Activated CD4-positive, alpha-beta T cell treated with anti-CD3 and anti-CD28 coated beads, Interleukin-2, amount 10 ng/mL, durations not matched to agents 24 days and 14 days (primary cell): ENCODE measurements at places on chromosomes 16 and 17. TPM values are rescaled to one million over a fixed set of nuclear protein-coding genes. Genes with fewer than 3 reads are reported as not detected.

DNA sequence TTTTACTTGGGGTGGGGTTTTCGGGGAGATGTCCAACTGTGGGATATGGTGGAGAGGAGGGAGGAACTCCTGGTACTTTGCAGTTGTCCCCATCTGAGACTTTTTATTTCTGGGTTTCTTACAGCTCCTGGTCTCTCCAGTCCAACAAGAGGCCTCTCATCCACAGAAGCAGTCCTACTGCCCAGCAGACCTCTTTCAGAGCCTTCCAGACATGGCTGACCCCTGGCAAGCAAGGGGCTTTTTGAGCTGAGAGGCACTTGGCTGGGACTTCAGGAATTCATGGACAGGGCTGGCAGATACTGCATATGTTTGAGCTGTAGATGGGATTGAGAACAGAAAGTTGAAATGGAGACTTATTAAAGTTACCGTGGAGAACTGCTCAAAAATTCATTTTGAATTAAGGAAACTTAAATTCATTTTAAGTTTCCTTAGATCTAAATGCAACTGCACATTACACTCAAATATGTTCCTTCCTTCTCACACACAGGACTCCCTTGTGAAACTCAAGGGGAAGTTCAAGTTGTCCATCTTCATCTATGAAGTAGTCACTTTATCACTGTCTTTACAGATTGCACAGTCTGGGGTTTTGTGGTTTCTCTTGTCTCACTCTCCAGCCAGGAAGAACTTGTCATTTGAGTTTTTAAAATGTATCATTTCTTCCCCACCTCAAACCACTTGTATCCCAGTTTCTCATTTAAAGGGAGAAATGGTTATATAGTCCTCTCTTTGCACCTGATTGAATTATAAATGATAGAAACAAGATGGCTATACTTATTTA lies 1.1 kb downstream of the LASP1NB start:
- H3K4me3 ChIP-seq, result no peak overlapping the region
- H3K27me3 ChIP-seq, result peaks cover 2% of the 10 kb centered on the region
- peak; percentile 67 for DNase-seq
- peaks cover 7% of the 10 kb centered on the region for H3K36me3 ChIP-seq
- peak overlapping the region; percentile 52 for H3K27ac ChIP-seq

DNA sequence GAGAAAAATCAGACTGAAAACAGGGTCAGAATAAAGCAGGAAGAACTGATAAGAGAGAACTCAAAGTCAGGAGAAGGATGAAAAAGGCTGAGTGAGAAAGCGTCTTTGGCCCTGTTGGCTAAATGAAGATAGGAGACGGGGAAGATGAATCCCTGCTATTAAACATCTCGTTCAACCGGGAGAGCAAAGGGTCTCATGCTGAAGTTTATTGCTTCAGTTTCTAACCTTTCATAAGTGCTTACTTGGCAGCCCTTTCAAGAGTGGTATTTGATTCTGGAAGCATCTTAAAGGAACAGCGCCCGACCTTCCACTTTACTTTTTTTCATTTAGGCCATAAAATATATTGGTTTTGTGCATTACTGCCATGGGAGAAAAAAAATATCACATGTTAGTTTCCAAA lies 288.3 kb upstream of the RBFOX1 start:
- DNase-seq, result no peak
- H3K27me3 ChIP-seq, result no peaks in the 10 kb centered on the region
- no peak overlapping the region for H3K27ac ChIP-seq
- H3K4me3 ChIP-seq, result no peak overlapping the region
- no peaks in the 10 kb centered on the region for H3K36me3 ChIP-seq
- H3K4me1 ChIP-seq, result no peaks in the 10 kb centered on the region

DNA sequence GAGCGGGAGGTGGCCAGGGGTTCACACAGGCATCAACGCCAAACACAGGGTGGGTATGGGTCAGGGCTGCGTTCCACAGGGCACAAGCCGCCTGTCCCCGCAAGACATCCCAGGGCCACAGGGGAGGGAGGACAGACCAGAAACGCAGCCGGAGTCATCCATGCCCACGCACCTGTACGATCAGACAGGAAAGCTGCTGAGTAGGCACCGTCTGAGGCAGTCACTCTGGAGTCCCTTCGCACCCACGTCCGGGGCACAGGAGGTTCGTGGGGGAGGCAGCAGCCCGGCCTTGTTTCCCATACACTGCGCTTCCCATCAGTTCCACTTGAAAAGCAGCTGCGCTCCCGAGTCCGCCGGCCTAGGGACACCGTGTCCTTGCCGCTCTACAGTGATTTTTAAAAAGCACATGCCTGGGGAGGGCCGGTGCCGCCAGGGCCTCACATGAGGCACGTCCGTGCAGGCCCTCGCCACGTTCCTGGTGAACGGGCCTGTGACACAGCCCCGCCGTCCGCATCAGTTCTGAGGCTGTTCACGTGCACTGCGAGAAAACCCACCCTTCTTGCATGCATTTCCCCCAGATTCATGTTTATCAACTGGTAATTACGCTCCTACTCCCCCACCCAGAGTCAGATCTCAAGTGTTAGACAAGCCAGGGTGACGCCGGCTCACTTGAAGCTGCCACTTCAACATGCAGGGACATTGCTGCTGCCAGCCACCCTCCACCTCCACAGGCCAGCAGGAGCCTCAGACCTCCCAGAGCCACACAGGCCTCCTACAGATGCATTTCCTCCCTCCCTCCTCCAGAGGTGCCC lies 34.8 kb downstream of the WDR45B start:
- peak overlapping the region; percentile 29 for H3K27ac ChIP-seq
- H3K27me3 ChIP-seq, result no peaks in the 10 kb centered on the region
- no peak overlapping the region for H3K4me3 ChIP-seq

DNA sequence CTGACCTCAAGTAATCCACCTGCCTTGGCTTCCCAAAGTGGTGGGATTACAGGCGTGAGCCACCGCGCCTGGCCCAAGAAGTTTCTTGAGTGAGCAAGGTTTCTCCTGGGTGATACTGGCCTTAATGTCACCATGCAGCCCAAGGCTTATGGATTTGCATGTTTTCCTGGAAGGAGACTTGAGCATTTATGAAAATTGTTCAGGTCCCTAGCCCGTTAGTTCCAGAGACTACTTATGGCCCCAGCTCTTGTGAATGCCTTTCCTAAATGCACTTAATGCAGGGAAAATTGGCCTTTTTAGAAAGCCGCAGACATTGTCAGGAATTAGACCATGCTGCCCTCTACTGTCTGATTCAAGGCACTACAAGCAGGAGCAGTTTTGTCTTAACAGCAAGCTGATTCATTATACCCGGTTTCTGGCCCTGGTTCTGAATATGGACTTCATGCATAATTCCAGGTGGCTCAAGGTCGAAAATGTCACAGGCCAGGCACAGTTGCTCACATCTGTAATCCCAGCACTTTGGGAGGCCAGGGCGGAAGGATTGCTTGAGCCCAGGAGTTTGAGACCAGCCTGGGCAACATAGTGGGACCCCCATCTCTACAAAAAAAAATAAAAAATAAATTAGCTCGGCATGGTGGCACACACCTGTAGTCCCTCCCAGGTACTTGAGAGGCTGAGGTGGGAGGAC lies 91.3 kb downstream of the SNX29 start:
- peaks cover 4% of the 10 kb centered on the region for H3K36me3 ChIP-seq
- H3K4me3 ChIP-seq, result no peak overlapping the region
- H3K27ac ChIP-seq, result no peak overlapping the region
- H3K27me3 ChIP-seq, result no peaks in the 10 kb centered on the region
- peak; percentile 89 for DNase-seq

ACSM3 gene
- 2.7 and 3.5 TPM in 2 replicates for total RNA-seq

OR3A3 gene
- total RNA-seq, result not detected in 2 replicates

- H3K27me3 ChIP-seq, result peaks cover 9% of the 10 kb centered on the region
- DNase-seq, result peak; percentile 93
- H3K4me1 ChIP-seq, result peaks cover 24% of the 10 kb centered on the region
- peak within 1 kb of the TSS; percentile 94 for H3K4me3 ChIP-seq
- peak within 1 kb of the TSS; percentile 85 for H3K27ac ChIP-seq
- H3K36me3 ChIP-seq, result peaks cover 2% of the 10 kb centered on the region
Observed at GRCh38 chr17:42659079-42659931, at the start of gene TUBG2. TUBG2 (plus strand) TSS chr17:42659284; CDS start chr17:42659504, 220 bp downstream.

DNA sequence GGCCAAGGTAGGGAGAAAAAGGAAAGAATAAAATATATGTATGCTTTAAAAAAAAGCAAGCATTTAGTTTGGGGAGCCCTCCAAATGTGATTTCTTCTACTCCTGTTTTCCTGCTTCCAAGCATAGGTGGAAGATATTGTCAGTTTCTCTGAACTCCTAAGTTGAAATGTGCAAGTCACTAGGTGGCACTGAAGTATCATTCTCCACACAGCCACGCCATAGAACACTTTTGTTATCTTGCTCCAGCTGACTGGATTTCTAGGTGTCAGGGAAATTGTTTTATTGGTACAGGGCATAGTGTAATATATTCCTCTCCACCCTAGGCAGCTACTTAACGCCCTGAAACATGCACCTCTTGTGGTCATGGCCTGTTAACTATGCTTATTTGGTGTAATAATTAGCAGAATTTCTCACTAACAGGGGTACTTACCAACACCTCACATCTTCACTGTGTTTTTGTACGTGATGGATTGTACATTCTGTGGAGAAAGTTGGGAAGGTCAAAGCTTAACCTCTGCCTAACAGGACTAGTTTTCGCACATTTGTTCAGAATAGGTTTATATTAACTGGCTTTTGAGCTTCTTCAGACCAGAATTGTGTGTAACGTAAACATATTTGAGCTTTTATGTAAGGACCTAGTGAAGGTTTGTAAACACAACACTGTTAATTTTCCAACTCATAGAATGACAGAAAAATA lies 69.3 kb downstream of the FTO start:
- H3K36me3 ChIP-seq, result no peaks in the 10 kb centered on the region
- no peak overlapping the region for H3K4me3 ChIP-seq
- H3K4me1 ChIP-seq, result peaks cover 21% of the 10 kb centered on the region

NLRC5 gene
- 208 and 214 TPM in 2 replicates for total RNA-seq

OR1F1 gene
- total RNA-seq, result not detected in 2 replicates

COX6A2 gene
- not detected in 2 replicates for total RNA-seq

DNA sequence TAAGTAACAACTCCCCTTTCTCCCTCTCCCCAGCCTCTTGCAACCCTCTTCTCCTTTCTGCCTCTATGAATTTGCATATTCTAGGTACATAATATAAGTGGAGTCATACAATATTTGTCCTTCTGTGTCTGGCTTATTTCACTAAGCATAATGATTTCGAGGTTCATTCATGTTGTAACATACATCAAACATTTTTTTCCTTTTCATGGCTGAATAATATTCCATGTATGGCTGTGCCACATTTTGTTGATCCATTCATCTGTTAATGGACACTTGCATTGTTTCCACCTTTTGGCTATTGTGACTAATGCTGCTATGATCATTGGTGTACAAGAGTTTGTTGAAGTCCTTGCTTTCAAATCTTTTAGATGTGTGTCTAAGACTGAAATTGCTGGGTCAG lies 17.6 kb upstream of the FA2H start:
- H3K27me3 ChIP-seq, result peaks cover 22% of the 10 kb centered on the region
- H3K4me1 ChIP-seq, result no peaks in the 10 kb centered on the region
- no peaks in the 10 kb centered on the region for H3K36me3 ChIP-seq
- H3K4me3 ChIP-seq, result no peak overlapping the region
- no peak for DNase-seq

- no peak overlapping the region for H3K4me3 ChIP-seq
- H3K27me3 ChIP-seq, result no peaks in the 10 kb centered on the region
- H3K4me1 ChIP-seq, result no peaks in the 10 kb centered on the region
- no peak overlapping the region for H3K27ac ChIP-seq
- peaks cover 5% of the 10 kb centered on the region for H3K36me3 ChIP-seq
- DNase-seq, result no peak
Observed at GRCh38 chr17:47470836-47471235, 60.1 kb upstream of the NPEPPS start.

KRT40 gene
- not detected in 2 replicates for total RNA-seq

GRCh38 chr17:76989519-76989918 lies 121.3 kb downstream of the MGAT5B start:
- no peak overlapping the region for H3K27ac ChIP-seq
- peaks cover 15% of the 10 kb centered on the region for H3K4me1 ChIP-seq
- no peak for DNase-seq
- no peak overlapping the region for H3K4me3 ChIP-seq

DNA sequence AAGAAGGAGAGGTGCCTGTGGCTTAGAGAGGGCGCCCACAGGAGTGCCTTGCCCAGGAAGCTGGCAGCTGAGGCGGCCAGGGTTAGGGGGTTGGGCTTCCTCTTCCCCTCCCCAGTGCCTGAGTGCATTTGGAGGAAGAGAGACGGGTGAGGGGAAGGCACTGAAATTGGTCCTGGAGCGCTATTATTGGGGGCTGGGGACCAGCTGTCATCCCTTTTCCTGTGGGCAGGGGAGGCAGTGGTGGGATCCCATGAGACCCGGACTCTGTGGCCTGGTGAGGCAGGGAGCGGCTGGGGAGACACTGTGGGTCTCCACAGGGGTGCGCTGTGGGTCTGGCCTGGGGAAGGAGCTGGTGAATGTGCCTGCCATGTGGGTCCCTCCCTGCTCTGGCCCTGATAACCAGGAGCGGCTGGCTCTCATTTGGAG lies 259.7 kb downstream of the SEC14L1 start:
- H3K4me1 ChIP-seq, result peaks cover 83% of the 10 kb centered on the region
- DNase-seq, result peak; percentile 91
- H3K27ac ChIP-seq, result peak overlapping the region; percentile 96
- peaks cover 41% of the 10 kb centered on the region for H3K36me3 ChIP-seq
- no peaks in the 10 kb centered on the region for H3K27me3 ChIP-seq

- peak overlapping the region; percentile 94 for H3K27ac ChIP-seq
- H3K4me3 ChIP-seq, result peak overlapping the region; percentile 98
- peaks cover 36% of the 10 kb centered on the region for H3K4me1 ChIP-seq
- DNase-seq, result no peak
Observed at GRCh38 chr17:36546418-36547093, 1.8 kb downstream of the GGNBP2 start.

DNA sequence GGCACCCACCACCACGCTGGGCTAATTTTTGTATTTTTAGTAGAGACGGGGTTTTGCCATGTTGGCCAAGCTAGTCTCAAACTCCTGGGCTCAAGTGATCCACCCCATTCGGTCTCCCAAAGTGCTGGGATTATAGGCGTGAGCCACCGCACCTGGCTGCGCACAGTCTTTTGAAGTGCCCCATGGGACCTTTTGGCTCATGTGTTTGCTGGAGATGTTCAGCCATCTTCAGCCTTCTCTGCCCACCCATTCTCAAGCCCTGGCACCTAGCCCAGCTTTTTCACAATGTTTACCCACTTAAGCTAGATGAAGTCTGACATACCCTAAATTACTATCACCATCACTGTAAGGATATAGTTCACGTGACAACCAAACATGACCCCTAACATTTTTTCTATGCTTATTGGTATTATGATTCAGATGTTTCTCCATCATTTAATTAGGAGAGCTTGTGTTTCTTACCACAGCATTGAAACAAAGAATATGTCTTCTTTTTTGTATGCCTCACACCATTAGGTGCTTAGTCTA lies 32.3 kb downstream of the PECAM1 start:
- no peak for DNase-seq
- H3K27ac ChIP-seq, result no peak overlapping the region
- no peak overlapping the region for H3K4me3 ChIP-seq
- peaks cover 2% of the 10 kb centered on the region for H3K36me3 ChIP-seq
- peaks cover 5% of the 10 kb centered on the region for H3K4me1 ChIP-seq
- peaks cover under 1% of the 10 kb centered on the region for H3K27me3 ChIP-seq

NLGN2 gene
- 2.9 and 3.0 TPM in 2 replicates for total RNA-seq

MT1F gene
- 4.2 and 6.7 TPM in 2 replicates for total RNA-seq

RNF43 gene
- 0.95 and 1.6 TPM in 2 replicates for total RNA-seq

CBFB gene
- 163 and 172 TPM in 2 replicates for total RNA-seq
